ENCODE measurements at places on chromosomes 4 and X.

GRCh38 chr4:159757499-159757898 is 654.6 kb downstream of the RAPGEF2 start:
- DNase-seq, result no peak

DNA sequence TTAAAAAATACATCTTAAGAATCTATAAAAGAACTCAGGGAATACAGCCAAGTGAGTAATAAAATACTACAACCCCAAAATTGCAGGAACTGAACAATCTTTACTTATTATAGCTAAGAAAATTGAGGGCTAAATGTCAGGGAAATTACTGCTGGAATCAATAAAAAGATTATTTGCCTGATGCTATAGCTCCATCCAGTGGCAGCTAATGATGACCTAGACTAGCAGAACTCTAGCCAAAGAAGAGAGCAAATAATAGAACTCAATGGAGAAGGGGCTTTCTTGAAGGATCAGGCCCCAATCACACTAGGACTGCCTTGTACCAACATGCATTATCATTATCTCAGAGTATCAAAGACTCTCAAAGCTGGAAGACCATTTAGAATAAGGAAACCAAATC is 85.0 kb upstream of the FAM241A start:
- DNase-seq, result peak; percentile 30

GRCh38 chrX:15146515-15146914 is 123.4 kb downstream of the ASB9 start:
- DNase-seq, result no peak

GRCh38 chr4:26369581-26369980 is 48.8 kb downstream of the RBPJ start:
- no peak for DNase-seq

- DNase-seq, result no peak
Measured at GRCh38 chr4:40890199-40890598, 140.4 kb downstream of the NSUN7 start.

- no peak for DNase-seq
Measured at GRCh38 chr4:7355795-7356194, 78.9 kb downstream of the PSAPL1 start.

DNA sequence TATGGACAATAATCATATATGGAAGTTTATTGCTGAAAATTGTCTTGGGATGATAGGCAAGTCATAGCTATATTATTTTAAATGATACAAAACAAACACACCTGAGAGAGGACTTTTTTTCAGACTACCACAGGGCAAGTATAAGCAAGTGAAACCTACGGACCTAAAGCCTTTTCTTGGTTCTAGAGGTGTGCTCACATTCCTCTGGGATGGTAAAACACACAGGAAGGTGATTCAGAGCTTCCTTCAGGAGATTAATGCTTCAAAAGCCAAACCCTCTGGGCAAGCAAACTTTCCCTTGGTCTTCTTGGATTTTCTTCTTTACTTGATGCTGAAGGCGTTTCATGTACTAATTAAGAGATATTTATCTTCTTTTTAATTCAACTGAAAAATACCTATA is 60.1 kb upstream of the ACSL4 start:
- DNase-seq, result no peak

GRCh38 chr4:14345356-14345775 is 656.9 kb upstream of the CPEB2 start:
- no peak for DNase-seq

GRCh38 chr4:1255151-1255550 is 6.2 kb upstream of the CTBP1 start:
- DNase-seq, result no peak

DNA sequence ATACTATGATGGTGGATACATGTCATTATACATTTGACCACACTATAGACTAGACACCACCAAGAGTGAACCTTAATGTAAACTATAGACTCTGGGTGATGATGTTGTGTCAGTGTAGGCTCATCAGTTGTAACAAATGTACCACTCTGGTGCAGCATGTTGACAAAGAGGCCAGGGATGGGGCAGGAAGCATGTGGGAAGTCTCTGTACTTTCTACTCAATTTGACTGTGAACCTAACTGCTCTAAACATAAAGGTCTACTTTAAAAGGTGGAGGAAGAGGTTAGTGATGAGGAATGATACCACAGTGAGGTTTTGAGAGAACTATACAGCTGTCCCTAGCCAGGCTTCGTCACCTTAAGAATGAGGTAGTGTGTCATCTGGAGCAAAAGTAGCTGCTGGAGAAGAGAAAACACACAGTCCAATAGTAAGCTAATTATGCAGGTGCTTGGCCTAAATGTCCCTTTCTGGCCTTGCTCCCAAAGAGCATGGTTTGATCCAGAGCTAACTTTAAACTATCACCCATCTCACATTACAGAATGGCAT is 38.4 kb downstream of the GRSF1 start:
- no peak for DNase-seq

DNA sequence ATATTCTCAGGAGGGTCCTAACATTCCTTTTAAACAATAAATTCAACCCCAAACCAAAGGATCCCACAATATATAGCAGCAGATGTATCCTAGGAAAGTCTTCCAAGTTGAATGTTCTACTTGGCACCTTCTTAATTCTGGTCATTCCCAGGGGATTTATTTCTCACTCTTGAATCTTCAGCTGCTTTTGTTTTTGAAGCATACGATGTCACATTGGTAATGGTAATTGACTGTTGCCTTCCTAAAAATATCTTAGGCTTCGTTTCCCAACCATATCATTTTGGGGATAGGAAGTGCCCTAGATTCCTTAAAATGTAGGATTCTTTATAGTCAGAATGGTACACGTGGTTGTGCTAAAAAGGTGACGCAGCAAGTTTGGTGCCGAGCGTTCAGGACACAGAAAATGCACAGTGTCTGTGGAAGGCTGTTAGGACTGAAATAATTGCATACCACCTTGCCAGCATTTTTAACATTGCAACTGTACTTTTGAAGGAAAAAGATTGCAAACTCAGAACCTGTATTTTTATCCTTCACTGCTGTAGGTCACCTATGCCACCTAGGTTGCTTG is 8.1 kb downstream of the SNX25 start:
- no peak for DNase-seq

- DNase-seq, result no peak
Measured at GRCh38 chr4:7782783-7783182, 156.9 kb downstream of the AFAP1 start.

DNA sequence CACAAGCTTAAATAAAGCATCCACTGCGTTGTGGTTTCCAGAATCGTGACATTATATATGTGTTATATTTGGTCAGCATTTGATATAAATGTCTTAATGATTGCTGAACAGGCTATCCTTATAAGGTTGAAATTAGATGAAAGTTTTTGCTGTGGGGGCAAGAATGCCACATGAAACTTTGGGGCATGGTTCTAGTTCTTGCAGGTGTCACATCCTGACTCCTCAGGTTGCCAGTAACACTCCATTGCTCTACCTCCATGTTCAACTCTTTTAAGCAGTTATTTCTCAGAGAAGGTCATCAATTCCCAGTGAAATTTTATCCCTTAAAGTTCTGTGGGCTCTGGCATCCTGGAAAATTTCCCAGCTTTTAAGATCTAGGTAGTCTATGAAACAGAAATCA is 33.7 kb downstream of the NFKB1 start:
- no peak for DNase-seq

DNA sequence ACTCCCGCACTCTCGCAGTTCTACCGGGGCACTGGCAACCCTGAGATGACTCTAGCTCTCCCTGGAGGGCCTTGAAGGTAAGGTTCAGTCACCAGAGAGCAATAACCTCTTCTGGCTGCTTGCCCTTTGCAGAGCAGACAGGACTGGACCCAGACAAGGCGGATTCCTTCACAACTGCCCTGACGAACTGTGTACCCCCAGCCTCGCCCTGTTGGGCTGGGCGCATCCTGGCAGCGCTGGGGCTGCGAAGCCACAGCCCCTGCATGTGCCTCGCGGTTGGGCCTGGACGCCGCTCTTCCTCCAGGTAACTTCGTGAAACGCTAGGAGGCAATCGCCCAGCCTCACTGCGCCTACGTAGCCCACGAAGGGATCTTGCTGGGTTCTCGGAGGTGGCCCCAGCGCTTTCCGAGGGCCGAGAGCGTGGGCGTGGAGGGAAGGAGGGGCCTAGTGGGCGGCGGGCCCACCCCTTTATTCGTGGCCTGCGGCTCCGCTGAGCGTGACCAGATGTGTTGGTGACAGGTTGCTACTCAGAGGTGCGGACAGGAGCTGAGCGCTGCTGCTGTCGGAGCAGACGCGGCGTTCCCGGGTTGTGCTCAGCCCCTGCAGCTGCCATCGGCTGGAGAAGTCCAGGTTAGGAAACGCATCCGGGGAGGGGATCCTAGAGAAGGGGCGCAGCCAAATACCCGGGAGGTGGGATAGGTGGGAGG is 1.9 kb upstream of the MAMLD1 start:
- DNase-seq, result no peak

DNA sequence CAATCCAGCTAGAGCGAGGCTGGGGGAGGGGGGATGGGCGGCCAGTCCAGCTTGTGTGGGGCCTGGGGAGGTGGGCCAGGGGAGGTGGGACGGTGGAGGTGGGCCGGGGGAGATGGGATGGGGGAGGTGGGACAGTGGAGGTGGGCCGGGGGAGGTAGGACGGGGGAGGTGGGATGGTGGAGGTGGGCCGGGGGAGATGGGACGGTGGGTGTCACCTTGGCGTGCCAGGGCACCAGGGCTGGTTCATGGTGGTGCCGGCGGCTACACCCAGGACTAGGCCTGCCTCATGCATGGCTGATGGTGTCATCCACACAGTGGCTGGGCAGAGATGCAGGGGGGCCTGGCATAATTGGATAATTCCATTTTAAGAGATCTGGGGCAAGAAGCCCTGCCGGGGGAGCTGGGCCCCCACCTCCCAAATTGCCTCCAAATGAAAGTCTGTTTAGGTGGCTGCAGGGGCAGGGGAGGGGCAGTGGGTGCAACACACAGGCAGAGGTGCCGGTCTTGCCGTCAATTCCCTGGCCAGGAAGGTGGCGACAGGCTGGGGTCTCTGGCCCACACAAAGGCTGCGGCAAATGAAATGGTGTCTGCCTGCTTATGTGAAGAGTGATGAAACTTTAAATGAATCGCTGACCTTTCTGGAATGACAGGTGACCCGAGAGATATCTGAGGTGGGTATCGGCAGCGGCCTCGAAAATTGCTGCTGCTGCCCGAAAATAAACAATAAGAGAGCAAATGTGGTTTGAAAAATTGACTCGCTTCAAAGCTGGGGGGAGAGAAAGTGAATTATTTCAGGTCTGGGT is 82.1 kb downstream of the FAM53A start:
- no peak for DNase-seq

- no peak for DNase-seq
Measured at GRCh38 chr4:7813674-7814073, 126.0 kb downstream of the AFAP1 start.

DNA sequence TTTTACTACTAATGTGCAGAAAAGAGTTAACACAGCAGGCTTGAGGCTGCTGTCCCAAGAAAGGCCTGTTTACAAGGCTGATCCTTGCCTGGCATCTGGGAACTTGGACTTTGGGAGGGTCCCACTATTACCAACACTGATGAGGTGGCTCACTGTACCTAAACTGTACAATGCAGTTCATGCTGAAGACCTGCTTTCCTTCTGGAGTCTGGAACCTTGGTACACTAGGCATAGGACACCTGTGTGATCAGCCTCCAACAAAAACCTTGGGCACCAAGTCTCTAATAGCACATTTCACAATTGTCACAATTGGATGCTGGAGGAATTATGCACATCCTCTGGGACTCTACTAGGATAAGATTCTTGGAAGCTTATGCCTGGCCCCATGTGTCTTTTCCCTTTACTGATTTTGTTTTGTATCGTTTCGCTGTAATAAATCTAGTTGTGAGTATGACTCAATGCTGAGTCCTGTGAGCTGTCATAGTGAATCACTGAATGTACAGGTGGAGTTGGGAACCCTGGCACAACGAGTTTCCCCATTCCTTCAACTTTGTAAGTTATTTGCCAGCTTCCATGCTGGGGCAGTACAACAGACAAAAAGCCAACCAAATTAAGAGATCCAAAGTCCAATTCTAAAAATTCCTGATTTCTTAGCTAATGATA is 45.9 kb downstream of the TEC start:
- no peak for DNase-seq

DNA sequence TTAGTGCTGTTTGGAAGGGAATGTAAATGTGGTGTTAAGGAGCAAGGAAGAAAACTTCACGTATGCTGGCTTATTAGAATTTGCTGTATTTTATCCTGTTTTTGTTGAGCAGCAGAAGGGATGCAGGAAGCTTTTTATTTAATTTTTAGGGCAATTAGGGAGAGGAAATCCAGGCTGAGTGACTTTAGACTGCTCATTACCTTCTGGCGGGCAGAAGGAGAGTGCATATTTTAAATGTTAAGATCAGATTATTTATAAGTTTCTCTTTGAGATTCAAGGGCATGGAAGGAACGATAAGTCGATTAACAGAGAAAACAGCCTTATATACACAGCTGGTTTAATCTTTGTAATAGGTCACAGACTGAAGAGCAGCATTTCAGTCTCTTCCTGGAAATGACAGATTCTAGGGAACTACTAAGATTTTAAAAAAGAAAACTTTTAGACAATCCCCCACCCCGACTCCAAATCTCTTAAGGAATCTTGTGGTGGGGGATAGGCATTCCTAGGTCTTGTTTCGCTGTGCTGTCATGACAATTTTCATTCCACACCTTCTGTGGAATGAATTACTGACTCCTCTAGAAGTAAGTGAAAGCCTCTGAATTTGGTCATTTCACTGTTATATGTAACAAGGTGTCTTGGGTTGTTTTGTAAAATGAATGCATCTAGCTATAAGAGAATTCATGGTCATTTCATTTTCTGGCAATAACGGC is 402.5 kb downstream of the RAPGEF2 start:
- DNase-seq, result no peak

DNA sequence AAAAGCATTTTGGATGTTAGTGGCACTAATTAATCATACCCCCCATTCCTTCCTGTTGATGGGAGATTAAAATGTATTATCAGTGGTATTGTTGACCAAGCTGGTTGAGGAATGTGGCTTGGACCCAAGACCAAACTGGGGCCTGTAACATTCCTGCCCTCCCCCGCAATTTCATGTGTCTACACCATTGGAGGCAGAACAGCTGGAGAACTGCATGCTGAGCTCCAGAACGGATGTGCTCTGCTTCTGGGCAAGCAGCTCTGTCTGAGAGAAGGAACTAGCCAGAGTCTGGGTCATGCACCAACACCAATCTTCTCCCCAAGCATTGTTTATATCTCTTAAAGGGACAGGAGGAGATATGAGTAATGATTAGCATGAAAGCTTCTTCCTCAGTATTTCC is 185.5 kb downstream of the CEP135 start:
- DNase-seq, result no peak

All from NCI-H1930 (cell line).